ENCODE measurements at places on chromosomes 2 and 18. TPM values are rescaled to one million over a fixed set of nuclear protein-coding genes. Genes with fewer than 3 reads are reported as not detected.
A peak's percentile ranks its signal among the peaks of the same experiment; 100 is the strongest.

GRCh38 chr2:63650756-63651155 lies 62.0 kb downstream of the MDH1 start:
- DNase-seq = no peak

- no peak for DNase-seq
Observed at GRCh38 chr18:23835506-23835905, 146.3 kb downstream of the LAMA3 start.

DNA sequence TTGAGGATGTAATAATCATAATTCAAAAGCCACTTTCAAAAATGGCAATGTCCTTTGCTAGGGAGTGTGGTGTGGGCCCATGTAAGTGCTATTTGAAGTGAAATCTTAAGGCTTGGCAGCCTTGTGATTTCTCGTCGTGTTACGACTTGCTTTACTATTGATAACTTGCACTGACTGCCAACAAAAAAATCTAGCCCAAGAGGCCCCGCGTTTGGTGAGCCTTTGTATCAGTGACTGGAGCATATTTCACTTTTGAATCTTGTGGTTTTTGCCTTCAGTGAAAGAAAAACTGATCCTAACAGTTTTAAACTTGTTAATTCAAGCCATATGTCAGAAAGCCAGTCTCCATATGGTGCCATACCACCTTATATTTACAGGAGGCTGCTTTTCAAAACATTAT lies 248.0 kb downstream of the TMEM182 start:
- DNase-seq = no peak

GRCh38 chr2:143125717-143126116 lies 3.5 kb upstream of the ARHGAP15 start:
- no peak for DNase-seq

The EPHA4 gene
- not detected for total RNA-seq

The GAREM2 gene
- 12.8 TPM for total RNA-seq

DNA sequence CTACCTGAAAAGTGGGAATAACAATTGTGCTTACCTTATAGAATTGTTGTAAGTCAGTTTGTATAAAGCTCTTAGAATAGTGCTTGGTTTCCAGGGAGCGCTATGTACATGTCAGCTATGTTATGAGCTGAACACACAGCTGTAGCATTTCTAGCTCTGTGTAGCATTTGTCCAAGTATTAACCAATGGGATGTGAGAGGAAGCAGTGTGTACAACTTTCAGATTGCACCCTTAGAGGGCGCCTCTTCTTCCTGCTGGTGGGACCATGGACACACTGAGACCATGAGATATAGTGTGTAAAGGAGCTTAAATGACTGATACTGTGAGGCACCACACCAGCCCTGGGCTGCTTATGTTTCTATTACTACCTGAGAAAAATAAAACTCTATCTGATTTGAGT lies 380.2 kb downstream of the LNPK start:
- no peak for DNase-seq

DNA sequence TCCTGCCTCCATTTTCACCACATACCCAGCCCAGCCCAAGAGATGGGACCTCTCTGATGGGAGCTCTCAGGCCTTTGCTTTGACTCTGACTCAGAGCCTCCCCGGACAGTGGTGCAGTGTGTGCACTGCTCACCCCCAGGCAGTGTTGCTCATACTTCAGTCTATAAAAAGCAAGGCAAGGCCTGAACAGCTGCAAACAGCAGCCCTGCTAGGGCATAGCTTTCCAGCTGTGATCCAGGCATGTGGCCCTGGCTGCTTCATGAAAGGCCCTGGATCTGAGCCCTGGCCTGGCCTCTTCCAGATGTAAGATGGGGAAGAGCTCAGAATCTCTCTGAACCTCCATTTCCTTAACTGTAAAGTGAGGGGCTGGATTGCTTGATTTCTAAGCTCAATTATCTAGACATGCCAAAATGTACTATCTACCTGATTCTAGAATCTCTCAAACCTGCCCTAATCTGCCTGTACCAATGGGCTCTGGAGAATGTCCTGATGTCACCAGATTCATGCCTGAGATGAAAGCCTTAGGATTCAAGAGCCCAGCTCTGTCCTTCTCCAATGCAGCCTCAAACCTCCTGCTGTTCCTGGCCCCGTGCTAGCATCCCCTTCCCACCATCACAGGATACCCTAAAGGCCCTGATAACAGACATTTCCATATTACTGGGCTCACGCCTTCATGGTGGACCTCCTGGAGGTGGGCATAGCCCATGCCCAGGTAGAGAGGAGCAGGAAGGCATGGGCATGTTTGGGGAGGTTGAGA lies 206.9 kb downstream of the ARL4C start:
- DNase-seq = no peak

DNA sequence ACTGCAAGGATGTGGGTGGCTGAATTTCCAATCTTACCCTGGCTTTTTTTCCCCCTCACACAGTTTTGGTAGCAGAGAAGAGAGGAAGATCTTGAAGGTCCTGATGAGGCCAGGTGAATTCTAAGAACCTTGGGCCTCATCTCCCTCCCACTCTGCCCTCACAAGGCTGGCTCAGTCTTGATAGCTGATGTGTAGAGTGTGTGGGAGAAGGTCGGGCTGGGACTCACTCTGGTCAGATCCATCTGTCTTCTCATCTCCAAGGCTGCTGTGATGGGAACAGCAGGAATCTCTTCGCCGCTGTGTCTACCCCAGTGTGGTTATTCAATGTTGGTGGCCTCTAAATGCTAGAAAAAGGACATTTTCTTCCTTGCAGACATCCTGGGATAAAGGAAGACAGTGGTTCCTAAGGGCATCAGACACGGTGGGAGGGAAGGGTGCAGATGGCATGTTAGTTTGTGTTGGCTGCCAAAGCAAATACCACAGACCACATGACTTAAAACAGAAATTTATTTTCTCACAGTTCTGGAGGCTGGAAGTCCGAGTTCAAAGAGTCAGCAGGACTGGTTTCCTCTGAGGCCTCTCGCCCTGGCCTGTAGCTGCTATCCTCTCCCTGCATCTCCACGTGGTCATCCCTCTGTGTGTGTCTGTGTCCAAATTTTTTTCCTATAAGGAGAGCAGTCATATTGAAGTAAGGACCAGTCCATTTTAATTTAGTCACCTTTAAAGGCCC lies 37.6 kb upstream of the MGAT4A start:
- DNase-seq = peak; percentile 84

DNA sequence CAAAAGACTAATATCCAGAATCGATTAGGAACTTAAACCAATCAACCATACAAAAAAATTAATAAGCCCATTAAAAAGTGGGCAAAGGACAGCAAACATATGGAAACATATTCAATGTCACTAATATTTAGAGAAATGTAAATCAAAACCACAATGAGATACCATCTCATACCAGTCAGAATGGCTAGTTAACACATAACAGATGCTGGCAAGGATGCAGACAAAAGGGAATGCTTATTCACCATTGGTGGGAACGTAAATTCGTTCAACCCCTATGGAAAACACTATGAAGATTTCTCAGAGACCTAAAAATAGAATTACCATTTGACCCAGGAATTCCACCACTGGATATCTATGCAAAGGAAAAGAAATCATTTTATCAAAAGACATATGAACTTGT lies 468.2 kb upstream of the ST6GAL2 start:
- no peak for DNase-seq

GRCh38 chr18:35355140-35355618 lies 11.0 kb upstream of the ZNF24 start:
- peak; percentile 91 for DNase-seq

DNA sequence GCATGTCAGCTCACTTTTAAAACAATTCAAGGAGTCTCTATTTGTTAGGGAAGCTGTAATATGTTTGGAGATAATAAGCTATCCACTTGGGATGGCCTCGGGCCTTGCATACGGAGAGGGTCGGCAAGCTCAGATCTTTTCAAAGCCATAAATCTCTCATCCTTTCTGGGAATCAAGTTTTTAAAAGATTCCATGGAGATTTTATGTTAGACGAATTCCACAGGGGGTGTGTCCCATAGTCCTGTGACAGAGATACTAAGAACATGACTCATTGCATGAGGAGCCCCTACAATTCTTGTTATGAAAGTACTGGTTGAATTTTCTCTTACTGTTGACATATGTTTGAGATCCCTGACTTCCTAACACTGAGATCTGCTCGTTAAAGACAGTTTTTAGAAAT lies 108.7 kb downstream of the FEZ2 start:
- DNase-seq = no peak

DNA sequence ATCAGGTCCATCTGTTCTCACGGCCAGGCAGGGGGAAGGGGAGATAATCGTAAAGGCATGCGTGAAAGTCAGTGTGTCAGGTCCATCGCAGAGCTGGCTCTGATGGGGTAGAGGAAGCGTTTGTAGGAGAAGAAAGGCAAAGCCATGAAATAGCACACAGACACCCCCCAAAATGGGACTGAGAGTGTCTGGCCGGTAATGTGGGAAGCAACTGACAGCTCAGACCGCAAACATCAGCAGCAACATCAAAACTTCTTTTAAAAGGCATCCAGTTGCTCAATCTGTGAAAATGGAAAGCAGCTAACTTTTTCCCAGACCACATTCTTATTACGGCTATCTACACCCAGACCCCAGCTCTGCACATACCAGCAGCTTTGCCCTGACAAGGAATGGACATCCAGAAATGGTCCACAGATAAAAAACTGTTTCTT lies 232.6 kb downstream of the EN1 start:
- DNase-seq = no peak

DNA sequence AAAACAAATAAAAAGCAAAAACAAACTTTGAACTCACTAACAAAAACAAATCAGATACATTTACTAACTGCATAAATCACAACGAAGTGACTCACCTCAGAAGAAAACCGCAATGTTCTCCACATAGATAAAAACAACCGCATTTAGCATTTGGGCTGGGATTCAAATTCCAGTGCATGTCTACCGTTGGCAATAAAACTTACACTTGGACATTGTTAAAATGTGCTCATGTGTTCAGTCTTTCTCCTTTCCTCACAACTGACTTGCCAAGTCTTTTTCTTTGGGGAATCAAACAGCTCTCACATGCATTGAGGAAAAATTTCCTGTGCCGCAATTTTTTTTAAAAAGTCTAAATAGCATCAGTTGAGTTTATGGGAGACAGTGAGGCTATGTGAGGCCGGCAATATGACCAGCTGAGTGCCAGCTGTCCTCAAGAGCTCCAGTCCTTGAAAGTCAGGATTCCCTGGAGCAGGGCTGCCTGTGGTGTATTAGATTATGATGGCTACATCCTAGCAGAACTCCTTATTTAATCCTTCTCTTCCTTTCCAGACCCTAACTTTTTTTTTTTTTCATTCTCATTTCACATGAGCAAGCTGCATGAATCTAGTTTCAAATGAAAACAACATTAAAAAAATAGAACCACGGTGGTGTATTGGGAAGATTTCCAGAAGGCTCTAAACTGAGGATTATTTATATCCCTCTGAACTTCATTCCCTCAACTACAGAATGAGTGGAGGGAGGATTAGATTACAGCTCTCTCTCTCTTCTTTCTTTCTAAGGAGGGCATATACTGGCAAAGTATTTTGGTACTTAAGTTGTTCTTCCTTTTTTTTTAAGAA lies 70.2 kb upstream of the MEIS1 start:
- DNase-seq = no peak

The AKAIN1 gene
- total RNA-seq = not detected

The SLC25A12 gene
- 24.5 TPM for total RNA-seq

GRCh38 chr2:144374163-144374661 lies 145.7 kb downstream of the ZEB2 start:
- no peak for DNase-seq

GRCh38 chr2:144692661-144693060 lies 172.7 kb upstream of the ZEB2 start:
- no peak for DNase-seq

GRCh38 chr2:101219246-101219645 lies 33.4 kb upstream of the CNOT11 start:
- no peak for DNase-seq

DNA sequence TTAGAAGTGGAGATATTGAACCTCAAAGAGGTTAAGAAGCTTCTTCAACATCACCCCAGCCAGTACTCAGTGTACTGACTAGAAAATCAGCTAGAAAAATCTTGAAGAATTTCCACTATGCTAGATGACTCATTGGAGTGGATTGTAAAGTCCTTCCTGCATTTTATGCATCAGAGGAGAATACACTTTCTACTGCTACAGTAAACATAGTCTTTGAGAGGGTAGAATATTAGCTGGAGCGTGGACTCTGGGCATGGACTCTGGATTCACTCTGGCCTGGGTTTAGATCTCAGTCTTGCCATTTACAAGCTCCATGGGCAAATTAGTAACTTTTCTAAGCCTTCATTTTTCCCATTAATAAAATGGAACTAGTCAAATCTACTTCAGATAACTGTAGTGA lies 215.9 kb downstream of the IRS1 start:
- DNase-seq = no peak
